ENCODE measurements at places on chromosomes 11 and 22.

- no peak for DNase-seq
Observed at GRCh38 chr22:26648528-26649388, 8.6 kb upstream of the MIAT start.

GRCh38 chr11:14342906-14343305, 16.1 kb downstream of the RRAS2 start:
- DNase-seq = no peak

DNA sequence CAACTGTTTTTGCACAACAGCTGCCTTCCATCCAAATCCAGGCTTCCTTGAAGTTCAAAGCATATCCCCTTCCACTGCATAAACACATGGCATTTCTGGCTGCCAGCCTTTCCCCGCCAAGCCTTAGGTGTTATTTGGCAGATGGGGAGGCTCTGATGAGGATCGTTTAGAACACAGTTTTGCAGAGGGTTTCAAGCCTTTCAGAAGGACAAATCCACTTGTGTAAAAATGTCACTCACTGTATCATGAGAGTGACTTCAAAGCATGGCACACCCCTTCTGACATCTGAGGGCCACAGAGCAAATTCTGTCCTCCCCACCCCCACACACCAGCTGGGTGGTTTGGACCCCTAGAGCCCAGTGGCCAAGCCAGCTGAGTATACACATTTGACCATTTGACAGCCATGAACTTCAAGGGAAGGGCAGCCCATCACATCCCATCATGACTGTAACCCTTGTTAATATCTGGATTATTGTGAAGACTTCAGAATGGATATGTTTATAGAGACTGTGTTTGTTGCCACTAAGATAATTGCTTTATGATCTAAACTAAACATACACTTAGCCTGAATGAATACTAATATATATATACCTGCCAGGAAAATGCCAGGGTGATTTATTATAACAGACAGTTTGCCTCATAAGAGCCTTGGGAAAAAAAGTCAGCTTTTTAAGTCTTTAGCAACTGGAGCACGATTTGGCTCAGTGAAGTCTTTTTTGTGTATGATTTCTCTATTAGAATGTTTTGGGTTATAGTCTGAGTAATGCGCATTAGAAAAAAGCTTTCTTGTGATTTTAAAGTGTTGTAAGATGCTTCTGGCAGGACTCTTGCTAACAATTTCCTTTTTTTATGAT, 31.9 kb downstream of the FBLN1 start:
- no peak for DNase-seq

DNA sequence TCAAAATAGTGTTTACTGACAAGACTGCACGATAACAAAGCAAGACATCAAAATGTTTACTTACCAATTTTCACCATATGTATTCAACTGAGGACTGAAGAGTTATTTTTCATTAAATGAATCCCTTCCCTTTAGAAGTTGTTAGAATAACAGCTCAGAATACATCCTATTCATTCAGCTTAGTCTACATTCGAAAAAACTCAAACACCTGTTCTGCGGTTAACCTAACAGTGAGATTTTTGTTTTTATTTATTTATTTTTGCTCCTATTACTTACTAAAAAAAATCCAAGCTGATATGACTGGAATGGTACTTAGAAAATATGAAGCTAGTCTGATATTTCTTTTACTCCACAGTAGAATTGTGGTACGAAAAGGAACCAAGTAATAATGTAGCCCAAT, 10.0 kb downstream of the KCNA4 start:
- DNase-seq = no peak

- DNase-seq = no peak
Observed at GRCh38 chr22:48207919-48208535, 1445.6 kb downstream of the TBC1D22A start.

DNA sequence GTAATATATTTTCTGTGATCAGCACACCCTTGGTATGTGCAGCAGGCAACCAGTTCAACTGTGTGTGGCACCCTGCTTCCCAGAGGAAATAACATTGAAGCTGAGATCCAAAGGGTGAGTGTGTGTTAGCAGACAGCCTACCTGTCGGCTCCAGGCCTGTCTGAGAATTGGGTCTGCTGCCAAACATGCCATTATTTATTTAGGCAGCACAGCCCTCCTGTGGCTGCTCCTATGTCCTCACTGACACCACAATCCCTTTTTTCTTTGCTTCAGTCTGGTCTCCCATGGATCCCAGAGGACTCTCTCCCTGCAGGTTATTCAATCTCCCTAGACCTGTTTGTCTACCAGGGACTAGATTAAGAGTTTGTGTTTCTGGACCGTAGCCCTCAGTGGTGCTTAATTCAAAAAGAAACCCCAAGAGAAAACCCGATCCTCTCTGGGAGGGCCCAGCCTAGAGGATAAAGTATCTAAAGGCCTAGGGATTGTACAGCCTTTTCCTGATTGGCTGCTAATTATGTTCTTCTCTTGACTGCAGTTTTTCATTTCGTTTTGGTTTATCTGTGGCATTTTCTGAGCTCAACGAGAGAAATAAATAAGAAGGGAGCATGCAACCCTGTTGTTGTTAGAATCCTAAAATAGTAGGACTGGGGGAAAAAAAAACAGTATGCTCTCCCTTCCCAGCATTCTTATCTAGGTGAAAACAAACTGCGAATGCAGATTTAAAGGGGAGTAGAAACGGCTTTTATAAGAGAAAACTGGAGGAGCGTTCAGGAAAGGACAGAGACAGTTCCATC, 24.1 kb downstream of the KCNE3 start:
- DNase-seq = peak; percentile 84

DNA sequence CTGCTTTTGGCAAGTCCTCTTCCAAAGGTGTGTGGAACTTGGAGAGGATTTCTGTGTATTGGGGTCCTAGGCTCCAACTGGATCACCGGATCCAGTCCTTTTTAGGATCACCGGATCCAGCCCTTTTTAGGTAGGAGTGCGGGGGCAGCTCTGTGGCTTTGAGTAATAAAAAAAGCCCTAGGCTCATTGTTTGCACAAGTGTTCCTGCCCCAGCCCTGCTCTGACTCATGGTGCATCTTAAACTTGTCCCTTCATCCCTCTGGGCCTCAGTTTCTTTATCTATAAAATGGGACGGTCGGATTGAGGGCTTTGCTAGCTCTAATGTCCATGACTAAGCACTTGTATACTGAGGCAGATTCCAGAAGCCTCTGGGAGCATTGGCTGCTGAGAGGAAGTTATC, 22.7 kb upstream of the CD44 start:
- DNase-seq = no peak

- no peak for DNase-seq
Observed at GRCh38 chr11:99019696-99020095, 1.1 kb upstream of the CNTN5 start.

Measured in NCI-H774 (cell line).